Activated naive CD4-positive, alpha-beta T cell (primary cell): ENCODE measurements at places on chromosomes 6 and 20.

DNA sequence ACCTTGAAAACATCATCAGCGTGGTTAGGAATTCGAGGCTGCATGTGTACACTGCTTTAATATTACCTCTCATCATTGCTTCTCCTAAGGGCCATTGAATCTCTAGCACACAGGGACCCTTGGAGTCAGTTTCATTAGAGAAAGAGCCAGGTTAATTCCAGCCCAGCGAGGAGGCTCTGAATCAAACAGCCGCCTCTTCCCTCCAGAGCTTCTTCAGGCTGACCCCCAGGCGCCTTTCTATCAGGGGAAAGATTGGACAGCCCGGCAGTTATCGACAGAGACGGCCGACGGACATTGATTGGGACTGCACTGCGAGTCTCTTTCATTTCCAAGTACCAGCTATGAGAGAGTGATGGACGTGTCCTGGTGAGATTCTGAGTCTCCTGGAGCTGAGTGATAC lies 159.2 kb downstream of the ANKRD60 start:
- DNase-seq, result no peak

DNA sequence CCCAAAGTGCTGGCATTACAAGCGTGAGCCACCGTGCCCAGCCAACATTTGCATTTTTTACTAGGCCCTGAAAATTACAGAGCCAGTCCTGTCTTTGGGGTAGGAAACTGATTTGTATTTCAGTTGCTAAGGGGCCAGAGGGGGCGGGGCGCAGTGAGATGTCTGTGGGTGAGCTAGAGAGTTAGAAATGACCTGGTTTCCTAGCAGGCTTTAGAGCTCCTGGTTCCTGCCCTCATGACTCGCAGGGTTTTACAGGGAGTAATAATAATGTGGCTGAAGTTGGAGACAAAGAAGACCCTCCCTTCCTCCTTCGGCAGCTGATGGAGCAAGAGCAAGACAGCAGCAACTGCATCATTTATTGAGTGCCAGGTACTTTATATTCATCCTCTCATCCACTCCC lies 131.5 kb downstream of the TFAP2C start:
- no peak for DNase-seq

DNA sequence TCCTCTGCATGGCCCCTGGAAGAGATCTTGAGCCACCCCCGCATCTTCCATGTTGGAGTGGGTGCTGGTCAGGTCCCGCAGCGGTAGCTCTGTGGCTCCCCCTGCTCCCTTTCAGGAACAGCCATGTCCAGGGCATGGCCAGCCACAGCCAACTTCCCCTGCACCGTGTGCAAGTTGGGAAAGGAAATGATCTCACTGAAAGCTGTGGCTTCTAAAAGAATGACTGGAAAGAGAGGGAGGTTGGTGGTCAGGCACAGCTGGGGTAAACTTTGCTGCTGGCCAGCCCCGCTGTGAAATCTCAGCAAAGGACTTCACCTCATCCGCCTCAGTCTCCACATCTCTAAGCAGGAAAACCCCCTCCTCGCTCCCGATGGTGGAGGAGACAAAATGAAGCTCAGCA lies 153.6 kb upstream of the CST7 start:
- DNase-seq, result no peak

GRCh38 chr6:34486106-34486740 lies 20.3 kb downstream of the PACSIN1 start:
- DNase-seq, result no peak

- DNase-seq, result no peak
Observed at GRCh38 chr20:33681728-33682353, 4.3 kb downstream of the E2F1 start.

- no peak for DNase-seq
Observed at GRCh38 chr6:31521835-31522234, 6.9 kb upstream of the MCCD1 start.

DNA sequence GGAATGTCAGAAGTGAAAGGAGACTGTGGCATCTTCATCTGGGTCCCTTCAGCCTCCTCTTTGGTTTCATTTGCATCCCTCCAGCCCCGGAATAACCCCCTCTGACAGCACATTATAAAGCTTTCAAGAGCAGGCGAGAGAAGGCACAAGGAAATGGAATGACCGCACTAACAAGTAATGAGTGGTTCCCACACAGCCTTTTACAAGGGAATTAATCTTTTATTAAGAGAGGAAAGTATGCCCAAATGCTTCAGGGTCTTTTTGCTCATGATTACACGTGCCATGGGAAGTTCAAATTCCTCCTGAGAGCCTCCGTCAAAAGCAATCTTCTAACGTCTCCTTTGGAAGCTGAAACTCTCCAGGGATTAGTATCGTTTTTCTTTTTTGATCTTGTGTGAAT lies 347.0 kb downstream of the BTBD3 start:
- DNase-seq, result no peak

GRCh38 chr6:45507186-45507585 lies 129.5 kb upstream of the SUPT3H start:
- DNase-seq, result no peak

GRCh38 chr20:59994697-59995122 lies 36.5 kb downstream of the CDH26 start:
- DNase-seq, result no peak

DNA sequence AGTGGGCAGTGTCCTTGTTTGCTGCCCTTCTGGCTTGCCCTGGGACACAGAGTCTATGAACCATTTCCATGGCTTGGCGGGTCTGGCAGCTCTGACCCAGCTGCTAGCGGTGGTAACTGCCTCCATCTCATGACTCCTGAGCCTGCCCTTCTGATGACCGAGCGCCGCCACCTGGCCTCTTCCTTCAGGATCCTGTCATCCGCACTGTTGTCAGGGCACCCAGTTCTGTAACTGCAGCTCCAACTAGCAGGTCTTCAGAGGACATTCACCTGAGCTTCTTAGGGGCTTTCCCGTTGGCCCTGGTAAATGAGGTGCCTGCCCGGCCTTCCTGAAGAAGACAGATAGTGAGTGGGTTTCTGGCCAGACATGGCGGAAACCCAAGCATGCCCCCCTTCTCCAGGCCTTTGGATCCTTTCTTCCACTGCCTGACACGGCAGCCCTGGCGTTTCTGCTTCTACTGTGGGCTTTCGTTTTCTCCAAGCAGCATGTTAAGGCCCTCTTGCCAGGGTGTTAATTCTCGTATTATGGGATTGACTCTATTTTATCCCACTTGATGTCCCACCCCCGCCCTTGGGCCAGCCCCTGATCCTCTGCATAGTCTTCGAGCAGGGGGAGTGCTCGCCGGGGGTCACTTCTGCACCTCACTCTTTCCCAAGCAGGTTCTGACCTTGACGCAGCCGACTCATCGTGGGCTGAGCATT lies 24.7 kb downstream of the PACSIN1 start:
- DNase-seq, result no peak

GRCh38 chr6:150004101-150004782 lies 21.1 kb downstream of the RAET1L start:
- no peak for DNase-seq

DNA sequence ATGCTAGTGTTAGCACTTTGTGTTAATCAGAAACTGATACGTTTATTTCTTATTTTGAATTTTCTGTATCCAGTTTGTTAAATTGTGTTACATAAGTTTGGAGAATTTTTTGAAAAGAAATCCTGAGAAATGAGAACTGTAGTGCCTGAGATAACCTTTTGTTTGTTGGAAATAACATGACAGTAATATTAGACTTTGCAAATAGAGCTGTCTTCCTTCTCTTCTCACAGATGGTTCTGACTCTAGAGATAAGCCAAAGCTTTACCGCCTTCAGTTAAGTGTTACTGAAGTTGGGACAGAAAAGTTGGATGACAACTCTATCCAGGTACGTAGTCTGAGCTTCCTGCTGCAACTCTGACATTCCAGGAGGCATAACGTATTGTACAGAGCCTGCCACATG lies 69.9 kb downstream of the AFDN start:
- DNase-seq, result no peak

DNA sequence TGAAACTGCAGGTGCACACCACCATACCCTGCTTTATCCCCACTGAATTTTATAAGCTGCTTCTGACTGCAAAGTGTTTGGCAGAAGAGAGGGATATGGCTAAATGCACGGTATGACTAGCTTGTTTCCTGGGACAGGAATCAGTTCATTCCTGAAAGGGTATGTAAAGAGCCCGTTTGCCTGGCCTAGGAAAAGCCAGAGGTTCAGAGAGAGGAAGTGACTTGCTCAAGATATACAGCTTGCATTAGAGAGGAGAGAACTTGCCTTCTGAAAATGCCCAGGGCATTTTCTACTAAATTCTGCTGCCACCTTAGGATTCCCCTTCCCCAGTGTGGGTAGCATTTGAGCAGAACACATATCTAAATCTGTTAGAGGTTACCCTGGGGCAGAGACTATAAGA lies 683 bp upstream of the GCNT2 start:
- DNase-seq, result no peak

DNA sequence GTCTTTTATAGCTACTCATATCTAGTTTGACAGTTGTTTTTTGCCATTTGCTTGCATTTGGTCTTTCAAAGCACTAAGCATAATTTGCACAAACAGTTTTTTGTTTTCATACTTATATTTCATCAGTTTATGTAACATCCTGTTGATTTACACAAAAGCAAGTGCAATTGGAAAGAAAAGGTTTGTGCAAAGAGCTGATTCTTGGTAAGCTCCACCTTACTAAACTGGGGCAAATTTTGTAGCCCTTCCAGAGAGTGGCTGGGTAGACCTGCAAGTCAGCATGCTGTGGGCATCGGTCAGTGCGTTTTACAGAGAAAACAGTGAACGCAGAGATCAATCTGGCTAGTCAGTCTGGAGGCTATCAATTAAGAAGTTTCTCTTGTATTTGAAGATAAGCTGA lies 34.5 kb downstream of the TXLNB start:
- DNase-seq, result no peak

DNA sequence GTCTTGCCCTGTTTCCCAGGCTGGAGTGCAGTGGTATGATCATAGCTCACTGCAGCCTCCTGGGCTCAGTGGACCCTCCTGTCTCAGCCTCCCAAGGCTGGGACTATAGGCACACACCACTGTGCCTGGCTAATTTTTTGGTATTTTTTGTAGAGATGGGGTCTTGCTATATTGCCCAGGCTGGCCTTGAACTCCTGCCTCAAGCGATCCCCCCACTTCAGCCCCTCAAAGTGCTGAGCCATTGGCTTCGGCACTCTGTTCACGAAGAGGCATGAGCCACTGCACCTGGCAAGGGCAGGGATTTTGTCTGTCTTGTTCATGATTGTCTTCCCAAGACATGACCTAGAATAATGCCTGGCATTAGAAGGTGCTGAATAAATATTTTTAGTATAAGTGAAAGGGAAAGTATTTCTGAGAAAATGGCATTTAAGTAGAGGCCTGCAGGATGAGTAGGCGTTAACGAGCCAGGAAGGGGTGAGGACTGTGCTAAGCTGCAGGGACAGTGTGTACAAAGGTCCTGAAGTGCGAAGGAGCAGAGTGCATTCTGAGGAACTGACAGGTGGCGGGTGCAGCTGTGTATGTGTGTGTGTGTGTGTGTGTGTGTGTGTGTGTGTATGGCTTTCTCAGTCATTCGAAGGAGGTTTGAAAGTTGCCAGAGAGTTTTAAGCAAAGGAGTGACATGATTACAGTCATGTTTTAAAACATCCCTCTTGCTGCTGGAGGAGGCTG lies 43.0 kb downstream of the VEGFA start:
- DNase-seq, result no peak

GRCh38 chr6:150349546-150349945 lies 19.3 kb upstream of the IYD start:
- DNase-seq, result no peak

GRCh38 chr6:145360865-145361264 lies 374.5 kb downstream of the EPM2A start:
- no peak for DNase-seq

DNA sequence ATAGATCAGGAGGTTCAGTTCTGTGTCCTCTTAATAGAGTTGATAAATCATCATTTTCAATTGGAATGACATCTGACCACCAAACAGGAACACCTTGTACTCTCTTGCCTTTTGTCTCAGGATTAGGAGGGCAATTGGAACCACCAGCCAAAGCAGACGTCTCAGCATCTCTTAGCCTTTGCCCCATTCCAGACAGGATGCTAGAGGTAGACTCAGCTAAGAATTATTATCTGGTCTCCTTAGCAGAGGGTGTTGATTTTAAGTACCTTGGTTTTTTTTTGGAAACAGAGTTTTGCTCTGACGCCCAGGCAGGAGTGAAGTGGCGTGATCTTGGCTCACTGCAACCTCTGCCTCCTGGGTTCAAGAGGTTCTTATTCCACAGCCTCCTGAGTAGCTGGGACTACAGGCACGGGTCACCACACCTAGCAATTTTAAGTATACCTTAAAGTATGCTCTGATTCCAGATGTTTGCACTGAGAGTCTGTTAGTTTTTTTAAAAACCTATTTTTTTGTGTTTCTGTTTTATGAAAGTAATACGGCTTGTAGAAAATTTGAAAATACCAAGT lies 28.0 kb upstream of the ELOVL5 start:
- no peak for DNase-seq

DNA sequence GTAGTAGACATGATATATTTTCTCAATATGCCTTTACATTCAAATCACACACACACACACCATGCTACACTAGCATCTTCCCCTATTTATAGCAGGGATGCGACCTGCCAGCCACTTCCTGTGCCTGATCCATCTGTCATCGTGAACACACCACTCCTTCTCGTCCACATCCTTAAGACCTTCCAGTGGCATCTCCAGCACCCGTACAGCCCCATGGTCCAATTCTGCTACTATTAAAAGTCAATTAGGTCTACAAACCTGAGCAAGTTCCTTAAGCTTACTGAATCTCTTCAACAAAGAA lies 54.5 kb downstream of the KIF16B start:
- no peak for DNase-seq

- no peak for DNase-seq
Observed at GRCh38 chr6:43496370-43497128, 13.6 kb downstream of the LRRC73 start.

DNA sequence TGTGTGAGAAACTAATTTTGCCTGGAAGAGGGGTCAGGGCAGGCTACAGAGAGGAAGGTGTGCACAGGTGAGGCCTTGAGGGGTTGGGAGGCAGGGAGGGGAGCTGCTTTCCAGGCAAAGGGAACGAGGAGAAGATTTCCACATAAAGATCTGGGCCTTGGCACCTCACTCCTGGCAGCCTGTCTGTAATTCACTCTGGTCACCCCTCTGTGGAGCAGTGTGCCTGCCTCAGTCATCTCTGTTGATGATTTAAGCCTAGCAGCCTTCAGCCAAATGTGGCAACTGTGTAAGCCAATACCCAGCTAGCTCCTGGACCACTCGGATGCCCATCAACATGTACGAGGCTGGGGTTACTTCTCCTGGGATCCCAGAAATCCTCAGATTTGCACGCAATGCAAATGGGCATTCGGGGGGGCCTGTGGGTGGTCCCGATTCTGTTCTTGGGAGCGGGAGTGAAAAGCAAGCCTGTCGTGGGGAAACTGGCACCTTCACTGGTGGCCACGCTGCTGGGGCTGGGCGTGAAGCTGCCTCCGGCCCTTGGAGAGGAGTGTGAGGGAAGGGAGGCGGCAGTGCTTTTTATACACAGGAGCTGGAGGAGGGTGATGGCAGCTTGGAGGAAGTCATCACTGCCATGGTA lies 360.4 kb downstream of the ZFAND3 start:
- no peak for DNase-seq

- no peak for DNase-seq
Observed at GRCh38 chr6:52016915-52017748, 70.3 kb downstream of the PKHD1 start.

GRCh38 chr6:31247813-31248212 lies 24.1 kb downstream of the HLA-C start:
- DNase-seq, result no peak
